ENCODE measurements at places on chromosomes 11 and 22. TPM values are rescaled to one million over a fixed set of nuclear protein-coding genes. Genes with fewer than 3 reads are reported as not detected.

DNA sequence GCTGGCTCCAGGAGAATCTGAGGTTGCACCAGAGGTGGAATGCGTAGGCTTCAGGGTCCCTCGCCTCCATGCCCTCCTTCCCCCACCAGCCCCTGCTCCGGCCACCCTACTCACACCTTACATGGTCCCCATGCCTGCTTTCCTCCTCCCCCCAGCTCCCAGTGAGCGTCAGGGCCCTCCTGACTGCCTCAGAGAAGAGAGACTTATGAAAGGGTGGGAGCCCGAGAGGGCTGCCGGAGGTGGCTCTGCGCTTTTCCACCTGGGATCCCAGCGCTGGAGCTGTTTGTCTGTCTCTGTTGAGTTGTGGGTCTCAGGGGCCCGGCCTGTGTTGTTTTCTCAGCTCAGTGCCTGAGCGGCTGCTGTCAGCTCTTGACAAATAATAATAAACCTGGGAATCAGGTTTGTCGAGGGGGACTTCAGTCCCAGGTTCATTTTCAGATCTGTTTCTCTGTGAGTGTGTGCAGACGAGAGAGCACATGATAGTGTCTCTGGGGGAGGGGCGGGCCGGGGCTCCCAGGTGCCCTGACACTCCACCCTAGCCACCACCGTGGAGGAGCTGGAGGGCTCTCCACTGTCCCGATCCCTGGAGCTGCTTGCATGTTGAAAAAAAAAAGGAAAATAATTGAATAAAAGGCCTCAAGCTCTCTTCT is 153.7 kb downstream of the FEZ1 start:
- peaks cover 37% of the 10 kb centered on the region for H3K4me1 ChIP-seq
- no peak overlapping the region for H3K4me3 ChIP-seq
- peaks cover 12% of the 10 kb centered on the region for H3K27me3 ChIP-seq

DNA sequence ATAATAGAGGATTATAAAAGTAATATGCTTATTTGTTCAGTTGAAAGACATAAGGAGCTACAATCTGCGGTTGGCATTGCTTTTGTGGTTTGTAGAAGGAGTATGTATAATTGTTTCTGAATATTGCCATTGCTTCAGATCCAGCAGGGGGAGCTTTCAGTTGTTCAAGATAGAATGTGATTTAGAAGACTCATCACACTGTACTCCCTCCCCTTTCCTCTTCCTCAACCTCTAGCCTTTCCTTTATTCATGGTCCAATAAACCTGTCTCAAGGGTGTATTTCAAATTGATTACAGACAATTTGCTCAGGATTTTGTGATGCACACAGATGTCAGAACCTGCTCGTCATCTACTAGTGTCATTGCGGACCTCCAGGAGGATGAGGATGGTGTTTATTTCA is 9.8 kb downstream of the PRMT3 start:
- no peaks in the 10 kb centered on the region for H3K27me3 ChIP-seq
- no peaks in the 10 kb centered on the region for H3K4me1 ChIP-seq
- no peak overlapping the region for H3K27ac ChIP-seq
- H3K4me3 ChIP-seq, result no peak overlapping the region
- no peak for DNase-seq
- peaks cover 36% of the 10 kb centered on the region for H3K36me3 ChIP-seq

DNA sequence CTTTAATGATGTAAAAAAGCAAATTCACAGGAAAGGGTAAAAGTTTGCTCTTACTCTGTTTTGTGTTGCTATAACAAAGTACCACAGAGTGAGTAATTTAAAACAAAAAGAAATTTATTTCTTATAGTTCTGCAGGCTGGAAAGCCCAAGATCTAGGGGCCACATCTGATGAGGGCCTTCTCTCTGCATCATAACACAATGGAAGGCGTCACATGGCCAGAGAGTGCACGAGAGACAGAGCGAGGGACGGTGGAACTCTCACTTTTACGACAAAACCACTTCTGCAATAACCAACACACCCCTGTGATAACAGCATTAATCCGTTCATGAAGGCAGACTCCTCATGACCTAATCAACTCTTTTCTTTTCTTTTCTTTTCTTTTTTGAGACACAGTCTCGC is 31.1 kb downstream of the CD6 start:
- no peaks in the 10 kb centered on the region for H3K36me3 ChIP-seq
- H3K27me3 ChIP-seq, result peaks cover 61% of the 10 kb centered on the region
- no peak overlapping the region for H3K4me3 ChIP-seq
- no peak overlapping the region for H3K27ac ChIP-seq
- no peak for DNase-seq
- peaks cover 8% of the 10 kb centered on the region for H3K4me1 ChIP-seq

DNA sequence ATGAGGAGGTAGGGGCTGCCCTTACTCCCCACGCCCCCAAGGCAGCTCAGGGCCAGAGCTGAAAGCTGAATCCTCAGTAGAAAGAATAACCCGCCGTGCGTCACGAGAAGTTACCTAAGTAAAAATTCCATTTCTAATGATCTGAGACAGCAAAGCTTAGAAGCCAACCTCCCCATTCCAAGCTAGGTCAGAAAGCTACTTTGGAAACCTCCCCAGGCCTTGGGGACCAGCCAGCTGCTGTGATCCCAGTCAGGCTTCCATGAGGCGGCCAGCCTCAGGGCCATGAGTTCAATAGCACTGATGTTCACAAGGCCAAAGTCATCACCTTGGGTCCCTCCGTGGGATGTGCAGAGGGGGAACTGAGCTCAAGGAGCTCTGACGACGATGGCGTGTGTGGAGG is 6.9 kb downstream of the SHISAL1 start:
- H3K4me1 ChIP-seq, result peaks cover 3% of the 10 kb centered on the region
- H3K36me3 ChIP-seq, result no peaks in the 10 kb centered on the region
- no peak for DNase-seq
- H3K27ac ChIP-seq, result no peak overlapping the region
- no peaks in the 10 kb centered on the region for H3K27me3 ChIP-seq

DNA sequence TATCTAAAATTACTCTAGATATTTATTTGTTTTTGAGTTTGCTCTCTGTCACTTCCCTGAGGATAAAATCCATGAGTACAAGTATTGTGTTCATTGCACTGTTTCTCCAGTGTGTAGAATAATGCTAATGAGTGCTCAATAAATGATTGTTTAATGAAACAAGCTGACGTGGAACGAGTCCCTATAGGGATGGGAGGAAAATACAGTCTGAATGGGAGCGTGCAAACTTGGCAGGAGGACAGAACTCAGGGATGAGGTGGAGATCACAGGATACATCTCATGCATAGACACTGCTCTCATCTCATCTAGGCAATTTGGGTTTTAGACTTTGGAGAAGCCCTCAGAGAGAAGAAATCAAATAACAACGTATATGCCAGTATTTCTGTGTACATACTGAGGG is 58.4 kb upstream of the ZC3H12C start:
- no peaks in the 10 kb centered on the region for H3K36me3 ChIP-seq
- H3K27ac ChIP-seq, result no peak overlapping the region
- no peak overlapping the region for H3K4me3 ChIP-seq
- H3K4me1 ChIP-seq, result peaks cover 3% of the 10 kb centered on the region
- no peak for DNase-seq
- no peaks in the 10 kb centered on the region for H3K27me3 ChIP-seq

DNA sequence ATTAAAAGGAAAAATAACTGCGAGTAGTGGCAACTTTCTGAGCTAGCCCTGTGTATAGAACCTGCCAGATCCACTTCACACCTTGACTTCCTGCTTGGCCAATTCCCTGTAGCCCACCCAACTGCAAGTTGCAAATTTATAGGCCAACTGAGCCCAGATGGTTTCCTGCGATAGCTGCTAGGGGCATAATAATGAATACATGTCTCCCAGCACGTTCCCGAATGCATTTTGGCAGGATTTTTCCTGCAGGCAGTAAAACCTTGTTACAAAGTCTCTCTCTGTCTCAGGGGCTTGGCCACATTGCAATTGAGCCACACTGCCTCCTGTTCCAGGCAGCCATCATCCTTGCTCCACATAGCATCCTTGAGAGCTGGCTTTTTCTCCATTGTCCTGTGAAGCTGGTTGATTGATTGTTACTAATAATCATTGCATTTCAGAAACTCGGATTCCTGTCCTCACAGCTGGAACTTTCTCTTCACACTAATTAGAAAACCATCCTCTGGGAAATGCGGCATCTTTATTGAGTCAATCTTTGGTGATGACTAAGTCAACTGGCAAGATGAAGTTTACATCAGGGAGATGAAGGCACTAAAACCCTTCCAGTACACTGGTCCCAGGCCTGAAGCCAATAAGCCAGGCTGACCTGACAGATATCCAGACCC is 18.6 kb upstream of the LMO2 start:
- no peaks in the 10 kb centered on the region for H3K27me3 ChIP-seq
- no peak overlapping the region for H3K27ac ChIP-seq
- H3K36me3 ChIP-seq, result peaks cover 9% of the 10 kb centered on the region
- no peak for DNase-seq
- no peak overlapping the region for H3K4me3 ChIP-seq

GRCh38 chr11:17976651-17977050 is 36.2 kb downstream of the SERGEF start:
- 0 out of 2 replicates have a peak, but pooled peaks cover 3% of the 10 kb centered on the region for H3K4me1 ChIP-seq
- H3K4me3 ChIP-seq, result no peak overlapping the region
- H3K27ac ChIP-seq, result no peak overlapping the region

- no peaks in the 10 kb centered on the region for H3K27me3 ChIP-seq
- no peaks in the 10 kb centered on the region for H3K36me3 ChIP-seq
- no peak overlapping the region for H3K4me3 ChIP-seq
- peaks cover 7% of the 10 kb centered on the region for H3K4me1 ChIP-seq
- no peak overlapping the region for H3K27ac ChIP-seq
Observed at GRCh38 chr11:95512177-95512576, 277.4 kb downstream of the FAM76B start.

GRCh38 chr11:64117763-64118459 is 48.0 kb downstream of the MACROD1 start:
- peaks cover 42% of the 10 kb centered on the region for H3K27me3 ChIP-seq
- H3K4me3 ChIP-seq, result no peak overlapping the region
- DNase-seq, result no peak
- H3K36me3 ChIP-seq, result peaks cover 5% of the 10 kb centered on the region
- H3K27ac ChIP-seq, result no peak overlapping the region

GRCh38 chr11:4454021-4454420 is 4.9 kb downstream of the OR52K2 start:
- peaks cover 9% of the 10 kb centered on the region for H3K27me3 ChIP-seq
- peaks cover 19% of the 10 kb centered on the region for H3K36me3 ChIP-seq
- DNase-seq, result no peak
- no peak overlapping the region for H3K4me3 ChIP-seq
- no peak overlapping the region for H3K27ac ChIP-seq

Gene DGCR8
- 55.0 TPM for total RNA-seq

Gene ISX
- not detected for total RNA-seq

Gene PGR
- total RNA-seq, result 0.05 TPM

Gene MCAM
- total RNA-seq, result 26.4 TPM

Gene P2RY2
- total RNA-seq, result 1.2 TPM

Gene TMEM191C
- total RNA-seq, result 4.8 TPM

Gene TTC36
- 0.71 TPM for total RNA-seq

Gene SF3B2
- total RNA-seq, result 295 TPM

Gene PATE2
- not detected for total RNA-seq

Gene FGF4
- total RNA-seq, result 3.3 TPM

Gene SLC5A4
- 0.09 TPM for total RNA-seq

Gene IZUMO1R
- total RNA-seq, result not detected

Gene OR51I1
- not detected for total RNA-seq
